GM23248 (cell line): ENCODE measurements at places on chromosomes 6 and 20.

DNA sequence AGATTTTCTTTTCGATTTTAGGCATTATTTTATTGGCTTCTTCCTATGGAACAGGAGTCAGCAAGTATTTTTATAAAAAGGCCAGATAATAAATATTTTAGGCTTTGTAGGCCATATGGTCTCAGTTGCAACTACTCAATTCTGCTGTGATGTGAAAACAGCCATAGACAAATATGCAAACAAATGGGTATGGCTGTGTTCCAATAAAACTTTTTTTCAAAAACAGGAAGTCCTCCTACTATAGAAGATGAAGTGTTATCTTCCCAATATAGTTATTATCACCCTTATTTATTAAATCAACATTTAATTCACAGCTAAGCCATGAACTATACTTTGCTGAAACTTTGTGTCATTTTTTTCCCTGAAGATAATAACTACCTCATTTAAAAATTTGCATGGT lies 57.2 kb downstream of the CHD6 start:
- no peak for DNase-seq

GRCh38 chr6:136290410-136291010 lies 864 bp upstream of the BCLAF1 start:
- DNase-seq = peak; percentile 96

DNA sequence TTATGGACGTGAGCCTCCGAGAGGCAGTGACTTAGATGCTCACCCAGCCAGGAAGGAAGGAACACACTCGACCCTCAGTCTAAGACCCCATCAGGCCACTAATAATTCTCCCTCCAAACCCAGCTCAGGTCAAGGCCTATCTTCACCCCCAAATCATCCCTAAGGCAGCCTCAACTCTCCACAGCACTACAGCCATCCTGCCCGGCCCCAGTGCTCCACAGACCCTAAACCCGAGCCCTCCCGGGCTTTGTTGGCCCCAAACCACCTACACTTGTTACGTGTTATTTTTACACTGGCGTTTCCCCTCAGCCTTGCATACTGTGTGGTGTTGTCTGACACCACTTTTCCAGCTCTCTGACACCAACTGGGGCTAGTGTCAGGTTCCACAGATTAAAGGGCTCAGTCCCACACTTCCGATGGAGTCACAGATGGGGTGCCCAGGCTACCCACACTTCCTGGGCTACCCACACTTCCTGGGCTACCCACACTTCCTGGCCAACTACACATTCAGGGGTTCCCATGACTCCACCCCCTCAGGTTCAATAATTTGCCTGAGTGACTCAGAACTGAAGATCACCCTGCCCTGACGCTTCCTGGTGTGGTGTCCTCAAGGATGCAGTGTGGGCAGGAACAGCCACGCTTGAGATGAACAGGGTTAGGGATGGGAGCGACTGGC lies 25.3 kb downstream of the RBCK1 start:
- peak; percentile 62 for DNase-seq

GRCh38 chr20:47110819-47111218 lies 216.2 kb downstream of the EYA2 start:
- DNase-seq = no peak

DNA sequence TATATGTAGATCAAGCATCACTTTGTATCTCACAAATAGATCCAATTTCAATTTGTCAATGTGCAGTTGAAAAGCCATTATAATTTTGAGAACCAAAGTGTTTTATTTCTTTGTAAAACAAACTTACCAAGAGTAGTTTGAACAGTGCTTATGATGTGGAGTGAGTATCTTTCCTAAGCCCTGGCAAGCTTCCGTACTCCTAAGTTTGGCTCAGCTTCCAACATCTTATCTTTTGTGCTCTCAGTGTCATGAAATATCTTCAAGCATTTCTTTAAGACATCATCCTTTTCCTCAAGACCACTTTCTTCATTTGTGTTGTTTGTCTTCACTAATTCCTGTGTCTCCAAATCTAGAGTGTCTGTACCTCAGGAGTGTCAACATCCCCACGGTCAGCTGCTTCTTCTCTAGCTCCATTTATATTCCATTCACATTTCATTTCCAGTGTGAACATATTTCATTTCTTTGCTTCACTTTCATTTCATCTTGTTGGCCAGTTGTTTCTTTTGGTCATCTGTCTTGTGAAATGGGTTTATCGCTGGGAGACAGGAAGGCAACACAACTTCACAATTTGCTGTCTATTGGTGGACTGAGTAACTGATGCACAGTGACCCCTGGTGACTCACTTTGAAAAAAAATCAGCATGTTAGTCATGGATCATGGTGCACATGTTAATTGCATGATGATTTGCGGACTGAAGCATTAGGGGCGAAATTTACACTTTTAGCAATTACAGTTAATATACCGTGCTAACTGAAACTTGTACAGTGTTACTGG lies 36.9 kb downstream of the SLC24A3 start:
- DNase-seq = peak; percentile 20

GRCh38 chr6:106002005-106002404 lies 84.1 kb upstream of the PRDM1 start:
- DNase-seq = no peak

DNA sequence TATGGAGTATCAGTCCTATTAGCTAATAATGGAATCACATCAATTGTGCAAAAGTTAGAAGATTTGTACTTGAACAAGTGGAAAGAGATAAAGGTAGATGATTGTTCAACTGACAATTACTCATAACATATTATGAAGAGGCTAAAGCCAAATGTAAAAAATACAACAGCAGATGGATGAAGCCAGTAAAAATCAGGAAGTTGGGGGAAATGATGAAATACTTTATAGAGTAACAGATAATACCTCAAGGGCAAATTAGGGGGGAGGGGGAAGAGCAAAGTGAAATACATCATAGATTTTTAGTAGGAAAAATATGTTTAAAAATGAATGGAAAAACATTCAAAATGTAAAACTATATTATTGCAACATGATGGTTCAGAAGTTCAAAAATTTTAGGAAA lies 114.0 kb downstream of the PDSS2 start:
- DNase-seq = peak; percentile 4

GRCh38 chr20:57027777-57028176 lies 238.7 kb downstream of the BMP7 start:
- no peak for DNase-seq

DNA sequence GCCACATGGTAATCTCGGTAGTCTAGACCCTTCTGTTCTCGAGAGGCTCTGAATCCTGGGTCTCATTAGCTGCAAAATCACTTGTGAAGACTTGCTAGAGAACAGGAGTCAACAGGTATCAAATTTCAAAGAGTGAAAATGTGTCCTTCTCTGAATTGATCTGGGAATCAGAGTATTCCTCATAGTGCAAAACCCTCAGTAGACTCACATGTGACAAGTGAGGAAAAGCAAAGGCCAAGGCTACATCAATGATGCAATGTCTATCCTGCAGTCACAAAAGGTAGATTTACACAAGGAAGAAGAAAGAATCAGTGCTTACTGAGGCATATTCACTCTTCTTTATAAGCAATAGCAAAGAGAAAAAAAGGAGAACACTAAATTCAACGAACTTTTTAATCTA lies 1220.0 kb upstream of the GJE1 start:
- no peak for DNase-seq

GRCh38 chr6:145012039-145012662 lies 723.2 kb downstream of the EPM2A start:
- peak; percentile 35 for DNase-seq

DNA sequence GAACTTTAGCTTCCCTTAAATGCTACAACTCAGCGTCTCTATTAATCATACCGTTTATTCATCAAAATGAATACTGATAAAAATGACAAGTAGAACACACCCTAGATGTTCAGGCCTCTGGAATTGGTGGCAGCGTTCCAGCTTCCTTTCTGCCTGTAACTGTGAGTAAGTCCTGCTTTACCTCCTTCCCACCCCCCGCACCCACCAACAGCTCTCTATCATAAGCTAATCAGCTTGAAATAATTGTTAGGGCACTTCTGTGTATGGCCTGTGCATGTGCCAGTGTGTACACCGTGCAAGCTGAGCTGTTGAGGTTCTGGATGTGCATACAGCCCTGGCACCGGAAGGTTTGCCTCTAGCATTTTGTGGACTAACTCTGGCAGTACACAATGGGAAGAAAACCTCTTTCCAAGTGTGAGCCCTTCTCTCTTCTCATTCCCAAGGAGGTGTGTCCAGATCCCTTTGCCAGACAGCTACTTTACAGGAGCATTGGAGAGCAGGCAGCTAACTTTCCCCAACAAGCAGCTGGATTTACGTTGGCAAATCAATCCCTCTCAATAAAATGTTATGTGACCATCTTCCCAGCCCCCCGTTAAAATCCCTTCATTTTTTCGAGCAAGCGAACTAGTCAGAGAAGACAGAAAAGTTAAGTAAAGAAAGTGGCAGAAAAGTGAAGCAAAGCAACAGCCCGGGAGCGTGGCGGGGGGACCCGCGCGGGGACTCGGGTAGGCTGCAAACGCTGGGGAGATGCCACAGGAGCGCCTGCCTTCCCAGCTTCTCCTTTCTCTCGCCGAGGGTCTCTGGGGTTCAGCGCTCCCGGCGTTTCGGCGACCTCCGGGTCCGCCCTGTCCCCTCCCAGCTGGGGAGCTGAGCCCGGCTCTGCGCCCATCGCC lies 803 bp upstream of the ADGRG6 start:
- DNase-seq = peak; percentile 40

- DNase-seq = no peak
Measured at GRCh38 chr6:137175868-137176245, 2.4 kb upstream of the IL22RA2 start.

DNA sequence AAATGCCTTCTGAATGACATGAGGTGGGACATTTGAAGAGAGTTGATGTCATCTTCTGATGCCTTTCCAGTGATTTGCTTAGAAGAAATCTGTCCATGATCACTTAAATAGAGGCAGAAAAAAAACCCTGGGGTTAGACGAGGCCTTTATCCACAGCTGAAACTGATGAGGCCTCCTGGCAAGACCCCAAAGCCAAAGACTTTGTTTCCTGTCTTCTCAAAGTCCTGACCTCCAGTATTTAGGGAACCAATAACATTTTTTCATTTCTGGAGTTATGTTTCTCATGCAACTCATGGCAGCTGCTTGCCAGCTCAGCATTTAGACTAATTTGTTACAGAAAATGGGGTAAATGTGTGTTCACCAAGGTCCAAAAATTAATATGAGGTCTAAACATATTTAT lies 248.0 kb upstream of the PRDM1 start:
- DNase-seq = peak; percentile 38

DNA sequence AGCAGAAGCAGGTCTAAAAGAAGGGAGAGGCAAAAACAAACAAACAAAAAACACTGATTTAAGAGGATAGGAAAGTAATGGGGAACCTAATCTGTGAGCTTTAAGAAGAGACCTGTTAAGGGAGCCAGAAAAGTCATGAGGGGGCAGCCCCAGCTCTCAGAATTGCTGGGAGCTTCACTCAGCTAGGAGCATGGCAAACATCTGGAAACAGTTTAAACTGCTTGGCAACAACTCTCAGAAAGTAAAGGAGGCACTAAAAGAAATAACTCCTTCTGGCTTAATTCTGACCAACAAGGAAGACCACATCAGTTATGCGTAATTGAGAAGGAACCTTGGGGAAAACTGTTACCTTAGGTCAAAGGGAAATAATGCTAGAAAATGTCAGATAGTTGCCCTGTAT lies 121.4 kb downstream of the LAMP5 start:
- DNase-seq = peak; percentile 7

DNA sequence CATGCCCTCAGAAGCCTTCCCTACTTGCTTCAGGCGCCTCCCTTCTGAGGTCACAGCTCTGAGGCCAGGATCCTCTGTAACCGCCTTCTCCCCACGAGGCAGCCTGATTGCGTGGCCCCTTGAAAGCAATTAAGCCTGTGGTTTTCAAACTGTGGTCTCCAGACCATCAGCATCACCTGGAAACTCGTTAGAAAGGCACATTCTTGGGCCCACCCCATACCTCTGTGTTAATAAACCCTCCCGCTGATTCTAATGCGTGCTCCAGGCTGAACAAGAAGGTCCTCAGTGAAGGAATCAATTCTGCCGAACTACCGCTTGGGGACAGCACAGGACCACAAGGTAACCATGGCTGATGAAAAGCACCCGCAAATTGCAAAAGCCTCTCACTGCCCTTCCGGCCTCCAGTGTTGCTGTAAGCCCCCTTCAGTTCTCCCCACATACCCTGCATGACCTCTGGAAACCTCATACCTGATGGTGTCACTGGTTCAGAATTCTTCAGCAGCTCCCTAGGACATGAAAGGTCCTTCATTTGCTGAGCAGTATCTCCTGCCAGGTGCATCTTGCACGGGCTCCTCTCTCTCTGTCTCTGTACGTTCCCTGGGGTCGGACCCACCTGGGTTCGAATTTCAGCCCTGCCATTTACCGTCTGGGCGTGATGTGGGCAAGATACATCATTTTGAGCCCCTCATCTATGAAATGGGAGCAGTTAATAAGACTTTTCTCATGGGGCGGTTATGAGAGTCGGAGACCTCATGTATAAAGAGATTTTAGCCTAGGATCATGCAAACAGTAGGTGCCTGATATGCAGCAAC lies 93.3 kb upstream of the RNF24 start:
- peak; percentile 86 for DNase-seq

DNA sequence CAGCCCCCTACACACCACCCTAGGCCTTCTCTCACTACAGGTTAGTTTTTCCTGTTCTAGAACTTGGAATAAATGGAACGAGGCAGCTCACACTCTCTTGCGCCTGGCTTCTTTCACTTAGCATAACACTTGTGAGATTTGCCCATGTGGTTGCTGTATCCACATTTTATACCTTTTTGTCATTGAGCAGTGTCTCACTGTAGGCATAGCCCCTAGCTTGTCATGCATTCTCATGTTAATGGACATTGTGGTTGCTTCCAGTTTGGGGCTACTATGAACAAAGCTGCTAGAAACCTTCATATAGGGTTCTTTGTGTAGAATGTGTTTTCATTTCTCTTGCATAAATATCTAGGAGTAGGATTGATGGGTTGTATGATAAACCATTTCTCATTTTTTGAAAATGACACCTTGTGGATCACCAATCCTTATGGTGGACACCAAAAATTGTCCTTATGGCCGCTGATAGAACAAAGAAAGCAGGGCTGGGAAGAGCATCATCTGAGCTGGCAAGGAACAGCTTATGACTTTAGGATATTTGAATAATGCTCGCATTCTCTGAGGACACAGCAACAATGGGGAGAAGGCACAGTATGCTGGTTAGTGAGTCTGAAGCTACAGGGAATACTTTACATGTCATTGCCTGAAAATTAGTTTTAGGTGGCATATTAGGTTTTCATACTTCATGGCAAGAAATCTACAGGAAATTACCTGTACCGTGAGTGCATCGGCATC lies 9.8 kb upstream of the SLC22A23 start:
- no peak for DNase-seq

GRCh38 chr20:46865824-46866223 lies 28.8 kb upstream of the EYA2 start:
- DNase-seq = no peak

GRCh38 chr6:10460096-10460495 lies 45.2 kb upstream of the TFAP2A start:
- DNase-seq = no peak
